ENCODE measurements at places on chromosomes 11 and 22.

- no peak for DNase-seq
These were observed 20.3 kb upstream of the MALAT1 start for GRCh38 chr11:65478388-65479183.

GRCh38 chr11:3610846-3611245 lies 30.9 kb downstream of the ART5 start:
- DNase-seq: no peak

- DNase-seq: no peak
These were observed 189.8 kb downstream of the CSNK2A3 start for GRCh38 chr11:11163236-11163635.

GRCh38 chr22:41181349-41182241 lies 23.5 kb upstream of the L3MBTL2 start:
- DNase-seq: no peak

- DNase-seq: no peak
These were observed 116.6 kb downstream of the PLEKHA7 start for GRCh38 chr11:16897470-16898061.

DNA sequence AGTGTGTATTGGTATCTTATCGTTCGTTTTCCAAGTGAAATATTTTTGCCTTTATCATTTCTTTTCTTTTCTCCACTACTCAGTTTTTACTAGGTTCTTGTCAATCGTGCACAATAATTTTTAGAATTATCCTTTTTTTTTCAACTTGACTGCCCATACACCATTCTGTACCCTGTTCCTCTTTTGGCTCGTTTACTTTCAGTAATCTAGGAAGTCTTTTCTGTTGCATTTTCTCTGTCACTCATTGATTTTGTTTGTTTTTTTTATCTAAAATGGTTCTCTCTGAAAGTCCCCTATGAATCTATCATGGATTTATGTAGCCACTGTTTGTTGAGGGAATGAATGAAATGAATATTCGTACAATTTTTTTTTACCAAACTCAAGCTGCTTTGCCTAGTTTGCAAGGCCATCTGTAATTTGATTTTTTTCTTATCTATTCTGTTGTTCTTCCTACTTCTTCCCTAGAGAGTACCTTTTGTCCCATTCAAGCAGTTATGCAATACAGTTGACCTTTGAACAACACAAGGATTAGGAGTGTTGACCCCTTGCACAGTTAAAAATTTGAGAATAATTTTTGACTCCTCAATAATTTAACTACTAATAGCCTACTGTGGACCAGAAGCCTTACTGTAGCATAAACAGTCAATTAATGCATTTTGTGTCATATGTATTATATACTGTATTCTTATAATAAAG lies 166.3 kb downstream of the TMEM135 start:
- no peak for DNase-seq

DNA sequence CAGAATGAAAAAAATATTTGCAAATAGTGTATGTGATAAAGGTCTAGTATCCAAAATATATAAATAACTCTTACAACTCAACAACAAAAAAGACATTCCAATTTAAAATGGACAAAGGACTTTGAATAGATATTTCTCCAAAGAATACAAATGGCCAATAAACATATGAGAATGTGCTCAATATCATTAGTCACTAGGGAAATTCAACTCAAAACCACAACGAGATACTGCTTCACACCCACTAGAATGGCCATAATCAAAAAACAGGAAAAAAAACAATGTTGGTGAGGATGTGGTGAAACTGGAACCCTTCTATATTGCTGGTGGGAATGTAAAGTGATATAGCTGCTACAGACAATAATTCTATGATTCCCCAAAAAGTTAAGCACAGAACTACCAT lies 38.6 kb upstream of the RPS13 start:
- no peak for DNase-seq

GRCh38 chr22:22593250-22593649 lies 34.2 kb upstream of the PRAME start:
- DNase-seq: no peak

DNA sequence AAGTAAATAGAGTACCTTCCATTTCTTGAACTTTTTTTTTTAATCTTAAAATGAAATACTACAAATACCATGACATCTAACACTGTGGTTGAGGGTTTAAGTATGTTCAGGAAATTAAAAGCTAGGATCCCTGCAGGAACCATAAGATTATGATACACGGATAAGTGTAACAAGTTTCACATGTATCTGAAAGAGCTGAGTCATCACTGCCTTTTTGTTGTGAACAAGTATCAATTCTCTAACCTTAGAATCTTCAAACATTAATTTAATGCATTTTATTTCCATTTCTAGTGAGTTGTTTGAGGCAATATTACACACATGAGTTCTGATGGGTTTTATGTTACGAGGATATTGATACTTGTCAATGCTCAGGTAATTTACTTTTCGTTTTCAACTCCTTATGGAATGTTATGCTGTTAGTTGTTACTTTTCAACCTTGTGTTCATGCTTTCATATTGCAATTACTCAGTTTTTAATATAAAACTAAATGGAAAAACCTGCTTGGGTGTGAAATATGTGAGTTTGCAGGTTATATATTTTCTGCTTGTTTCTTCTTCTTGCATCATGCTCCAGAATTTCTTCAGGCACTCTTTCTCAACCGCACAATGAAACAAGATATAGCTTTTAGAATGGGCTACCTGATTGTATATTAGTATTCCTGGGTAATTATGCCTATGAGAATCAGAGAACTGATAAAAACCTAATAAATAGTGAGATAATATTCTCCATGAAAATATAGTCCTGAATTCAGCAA lies 361.3 kb upstream of the MTNR1B start:
- DNase-seq: no peak

DNA sequence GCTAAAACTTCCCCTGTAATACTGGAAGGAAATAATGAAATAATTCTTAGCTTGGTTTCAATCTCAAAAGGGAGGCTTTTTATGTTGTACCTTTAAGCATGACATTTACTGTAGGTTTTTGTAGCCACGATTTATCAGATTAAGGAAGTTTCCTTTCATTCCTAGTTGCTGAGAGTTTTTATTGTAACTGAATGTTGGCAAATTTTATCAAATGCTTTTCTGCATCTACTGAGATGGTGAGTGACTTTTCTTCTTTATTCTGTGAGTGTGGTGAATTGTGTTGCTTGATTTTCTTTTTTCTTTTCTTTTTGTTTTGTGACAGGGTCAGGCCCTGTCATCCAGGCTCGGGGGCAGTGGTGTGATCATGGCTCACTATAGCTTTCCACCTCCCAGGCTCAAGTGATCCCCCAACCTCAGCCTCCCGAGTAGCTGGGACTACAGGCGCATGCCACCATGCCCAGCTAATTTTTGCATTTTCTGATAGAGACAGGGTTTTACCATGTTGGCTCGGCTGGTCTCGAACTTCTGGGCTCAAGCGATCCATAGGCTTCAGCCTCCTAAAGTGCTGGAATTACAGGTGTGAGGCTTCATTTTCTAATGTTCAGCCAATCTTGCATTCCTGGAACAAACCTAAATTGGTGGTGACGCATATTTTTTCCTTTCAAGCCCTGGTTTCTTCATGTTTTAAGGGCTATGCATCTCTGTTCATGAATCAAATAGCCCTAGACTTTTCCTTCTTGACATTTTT lies 26.2 kb downstream of the SUSD2 start:
- DNase-seq: no peak

GRCh38 chr11:111137846-111138245 lies 107.7 kb upstream of the POU2AF2 start:
- no peak for DNase-seq

DNA sequence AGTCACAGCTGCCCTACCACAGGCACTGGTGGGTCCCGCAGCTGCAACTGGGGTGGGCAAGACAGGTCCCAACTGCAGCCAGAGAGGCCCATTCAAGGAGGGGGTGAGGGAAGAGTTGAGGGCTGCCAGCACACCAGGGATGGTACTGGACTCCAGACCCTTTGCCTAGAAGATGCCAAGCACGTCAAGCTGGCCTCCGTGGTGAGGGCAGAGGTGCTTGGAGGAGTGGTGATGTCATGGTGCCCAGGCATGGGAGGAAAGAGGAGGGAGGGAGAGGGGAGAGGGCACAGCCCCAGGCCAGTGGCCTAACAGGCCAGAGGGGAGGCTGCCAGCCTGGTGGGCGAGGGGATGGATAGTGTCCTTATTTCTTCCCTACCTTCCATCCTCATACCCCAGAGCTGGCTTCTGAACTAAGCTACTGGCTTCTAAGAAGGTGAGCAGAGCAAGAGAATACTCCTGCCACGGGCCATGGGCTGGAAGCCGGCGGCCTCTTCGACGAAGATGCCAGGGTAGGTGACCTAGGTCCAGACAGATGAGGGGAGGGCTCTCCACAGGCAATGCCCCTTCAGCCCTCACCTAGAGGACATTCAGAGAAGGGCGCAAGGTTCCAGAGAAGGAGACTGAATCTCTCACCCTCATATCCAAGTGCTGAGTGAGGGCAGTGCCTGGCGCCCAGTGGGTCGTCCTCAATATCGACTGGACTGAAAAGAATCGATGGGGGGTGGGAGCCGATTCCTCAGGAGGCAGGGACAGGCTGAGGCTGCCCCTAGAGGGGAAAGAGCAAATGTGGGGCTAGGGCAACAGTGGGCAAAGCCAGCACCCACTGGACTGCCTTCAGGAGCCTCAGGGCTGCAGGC lies 1.8 kb downstream of the SYT7 start:
- DNase-seq: no peak

DNA sequence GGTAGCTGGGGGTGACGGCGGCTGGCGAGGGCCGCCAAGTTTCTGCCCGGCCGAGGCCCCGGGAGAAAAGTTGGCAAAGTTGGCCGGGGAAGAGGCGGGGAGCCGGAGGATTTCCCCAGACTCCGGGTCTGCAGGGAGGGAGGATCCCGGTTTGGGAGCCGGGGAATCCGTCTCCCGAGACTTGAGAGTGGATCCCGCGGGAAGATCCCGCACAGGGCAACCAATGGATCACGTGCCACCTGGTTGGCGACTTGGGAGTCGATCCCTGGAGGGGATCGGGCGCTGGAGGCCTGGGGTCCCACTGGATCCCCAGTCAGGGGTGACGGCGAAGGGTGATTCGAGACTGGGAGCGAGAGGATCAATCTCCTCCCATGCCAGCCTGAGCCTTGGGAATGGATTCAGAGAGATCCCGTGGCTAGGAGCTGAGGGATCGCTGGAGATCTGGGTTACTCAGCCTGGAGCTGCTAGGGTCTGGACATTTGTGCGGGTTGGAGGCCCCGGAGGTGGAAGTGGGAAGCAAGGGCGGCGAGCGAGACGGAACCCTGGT lies 394 bp downstream of the KIAA1671 start:
- DNase-seq: no peak

DNA sequence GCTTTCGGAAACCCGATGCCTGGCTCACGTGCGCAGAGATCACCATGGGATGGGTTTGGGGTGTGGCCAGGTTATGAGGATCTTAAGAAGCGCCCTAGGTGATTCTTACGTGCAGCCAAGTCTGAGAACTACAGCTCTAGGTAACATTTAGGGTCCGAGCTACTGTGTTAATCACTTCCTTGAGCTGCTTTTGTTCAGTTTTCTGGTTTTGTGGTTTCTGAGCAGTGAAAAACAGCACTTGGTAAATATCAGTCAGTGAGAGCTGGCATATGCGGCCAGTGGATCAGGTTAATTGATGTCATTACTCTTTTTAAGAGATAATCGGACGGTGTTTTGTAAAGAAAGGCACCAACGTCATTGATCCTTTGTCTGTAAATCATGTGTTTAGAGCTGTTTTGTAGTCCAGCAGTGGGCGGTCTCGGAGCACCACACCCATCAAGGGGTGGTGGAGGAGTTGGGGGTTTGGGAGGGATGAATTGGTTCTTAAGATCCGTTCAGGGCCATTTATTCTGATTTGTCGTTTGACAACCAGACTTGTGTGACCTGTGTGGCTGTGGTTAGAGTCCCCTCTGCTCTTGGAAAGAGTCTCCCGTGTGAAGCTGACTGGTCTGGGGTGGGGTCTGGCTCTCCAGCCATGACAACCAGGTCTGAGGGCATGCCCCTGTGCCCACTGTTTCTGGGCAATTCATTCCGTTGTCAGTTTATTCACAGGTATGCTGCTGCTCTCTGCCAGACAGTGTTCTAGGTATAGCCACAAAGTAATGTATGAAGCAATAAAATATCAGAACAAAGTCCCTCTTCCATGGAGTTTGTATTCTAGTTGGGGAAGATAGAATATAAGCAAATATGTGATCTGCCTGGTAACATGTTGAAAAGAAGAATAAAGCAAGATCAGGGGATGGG lies 61.9 kb upstream of the SORL1-AS1 start:
- DNase-seq: no peak

DNA sequence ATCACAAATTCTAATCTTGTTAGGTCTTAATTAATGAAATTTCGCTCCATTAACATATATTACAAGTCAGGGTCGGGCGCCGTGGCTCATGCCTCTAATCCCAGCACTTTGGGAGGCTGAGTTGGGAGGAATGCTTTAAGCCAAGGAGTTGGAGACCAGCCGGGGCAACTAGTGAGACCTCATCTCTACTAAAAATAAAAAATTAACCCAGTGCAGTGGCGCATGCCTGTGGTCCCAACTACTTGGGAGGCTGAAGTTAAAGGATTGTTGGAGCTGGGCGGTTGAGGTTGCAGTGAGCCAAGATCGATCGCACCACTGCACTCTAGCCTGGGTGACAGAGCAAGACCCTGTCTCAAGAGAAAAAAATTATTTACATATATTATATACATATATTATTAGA lies 1.9 kb downstream of the TMA7B start:
- no peak for DNase-seq

DNA sequence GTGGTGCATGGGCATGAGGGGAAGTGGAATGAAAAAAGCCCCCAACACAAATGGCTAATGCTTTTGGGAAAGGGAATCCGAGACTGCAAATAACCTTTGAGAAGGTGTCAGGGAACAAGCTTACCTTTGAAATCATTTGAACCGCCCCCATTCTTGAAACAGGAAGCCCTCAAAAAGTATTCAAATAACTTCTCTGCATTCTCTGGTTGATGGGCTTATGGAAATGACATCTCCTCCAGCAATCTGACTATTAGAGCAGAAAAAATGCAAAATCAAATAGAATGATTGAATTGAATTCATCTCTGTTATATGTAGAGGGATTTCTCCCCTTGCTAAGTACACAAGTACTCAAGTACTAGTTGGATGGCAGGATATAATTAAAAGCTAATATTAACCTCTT lies 409.9 kb downstream of the TMEM135 start:
- no peak for DNase-seq

- DNase-seq: no peak
These were observed 723.3 kb downstream of the NTM start for GRCh38 chr11:132093536-132094259.

DNA sequence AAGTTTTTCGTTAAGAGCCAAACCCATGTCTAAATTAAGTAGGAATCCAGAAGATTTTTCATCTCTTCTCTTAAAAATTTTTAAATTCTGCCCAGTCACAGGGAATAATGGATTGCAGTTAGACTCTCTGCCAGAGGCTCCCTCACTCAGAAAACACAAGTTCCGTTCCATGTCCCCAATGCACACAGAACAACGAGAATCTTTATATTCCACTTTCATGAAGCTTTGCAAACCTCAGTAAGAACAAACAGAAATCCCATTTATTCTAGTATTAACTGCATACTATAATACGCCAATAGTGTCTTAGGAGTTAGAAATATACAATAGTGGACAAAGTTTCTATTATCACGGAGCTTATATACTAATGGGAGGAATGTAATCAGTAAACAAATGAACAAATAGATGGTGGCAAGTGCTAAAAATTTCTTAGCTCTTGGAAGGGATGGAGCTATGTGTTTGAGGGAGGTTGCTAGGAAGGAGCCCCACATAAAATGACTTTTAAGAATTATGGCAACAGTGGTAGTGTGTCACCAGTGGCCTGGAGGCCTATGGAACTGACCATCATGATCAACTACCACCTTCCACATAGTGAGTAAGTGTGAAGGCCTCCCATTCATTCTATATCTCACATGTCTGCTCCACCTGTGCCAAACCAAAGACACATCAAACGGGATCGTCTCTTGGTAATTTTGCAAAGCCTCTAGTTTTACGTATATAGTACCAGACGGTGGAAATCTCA lies 24.9 kb downstream of the PICALM start:
- no peak for DNase-seq

- no peak for DNase-seq
These were observed 88.2 kb downstream of the CYP2R1 start for GRCh38 chr11:14803846-14804245.
